Mesangial cell (primary cell): ENCODE measurements at places on chromosomes 7 and 10. TPM values are rescaled to one million over a fixed set of nuclear protein-coding genes. Genes with fewer than 3 reads are reported as not detected.

The SCART1 gene
- under 0.01 and 1.4 TPM in 2 replicates for total RNA-seq

The AGR2 gene
- 0.13 and 1.6 TPM in 2 replicates for total RNA-seq

The SUN3 gene
- 0.51 TPM in 1 of 2 replicates, not detected in the other for total RNA-seq

The FAM221A gene
- 3.3 and 5.1 TPM in 2 replicates for total RNA-seq

The FKBP6 gene
- total RNA-seq: 0.16 TPM in 1 of 2 replicates, not detected in the other

The ZC3HAV1 gene
- 25.1 and 34.9 TPM in 2 replicates for total RNA-seq

The ASB10 gene
- not detected in 2 replicates for total RNA-seq

The SLC13A4 gene
- total RNA-seq: not detected in 2 replicates

The RAB11FIP2 gene
- 5.1 and 7.7 TPM in 2 replicates for total RNA-seq

The EPO gene
- not detected in 2 replicates for total RNA-seq

The CPA1 gene
- total RNA-seq: not detected in 2 replicates

The WDFY4 gene
- not detected in 2 replicates for total RNA-seq

The EPDR1 gene
- total RNA-seq: 34.5 and 53.1 TPM in 2 replicates

The SPAM1 gene
- total RNA-seq: not detected in 2 replicates

The CALHM1 gene
- not detected in 2 replicates for total RNA-seq

The TSPAN13 gene
- total RNA-seq: 10.6 and 14.7 TPM in 2 replicates

The BMPR1A gene
- total RNA-seq: 18.9 and 20.9 TPM in 2 replicates

The MEOX2 gene
- total RNA-seq: 0.13 TPM in 1 of 2 replicates, not detected in the other

The DPP6 gene
- total RNA-seq: 0.25 TPM in 1 of 2 replicates, not detected in the other

The CALML3 gene
- not detected in 2 replicates for total RNA-seq

The PLAU gene
- 122 and 154 TPM in 2 replicates for total RNA-seq

The EXOC6 gene
- 3.7 and 4.7 TPM in 2 replicates for total RNA-seq

The CLDN4 gene
- total RNA-seq: 93.7 and 98.1 TPM in 2 replicates

The CHCHD3 gene
- total RNA-seq: 34.5 and 66.0 TPM in 2 replicates

The ADCY1 gene
- 0.51 and 1.5 TPM in 2 replicates for total RNA-seq

The SGCE gene
- total RNA-seq: 45.8 and 57.7 TPM in 2 replicates

The PTPN12 gene
- total RNA-seq: 29.4 and 37.5 TPM in 2 replicates

The NPC1L1 gene
- total RNA-seq: 0.33 and 1.1 TPM in 2 replicates

The ASZ1 gene
- total RNA-seq: not detected in 2 replicates

The PCLO gene
- 0.98 and 2.7 TPM in 2 replicates for total RNA-seq

The PTPN20 gene
- 0.76 and 1.8 TPM in 2 replicates for total RNA-seq

The ZNF282 gene
- 20.2 and 29.2 TPM in 2 replicates for total RNA-seq

The MUC12 gene
- 1.3 and 2.9 TPM in 2 replicates for total RNA-seq

The RAMP3 gene
- not detected in 2 replicates for total RNA-seq

The GPR26 gene
- total RNA-seq: not detected in 2 replicates

The DKK1 gene
- 7.2 and 13.7 TPM in 2 replicates for total RNA-seq

The GRIFIN gene
- total RNA-seq: not detected in 2 replicates

The GIMAP1 gene
- total RNA-seq: not detected in 2 replicates

The SEMA3D gene
- 0.33 and 0.51 TPM in 2 replicates for total RNA-seq

The PON3 gene
- not detected in 2 replicates for total RNA-seq

The SCIN gene
- total RNA-seq: 0.49 and 8.6 TPM in 2 replicates

The SPDYE2 gene
- total RNA-seq: not detected in 2 replicates

The AEBP1 gene
- total RNA-seq: 94.0 and 273 TPM in 2 replicates

The SVOPL gene
- 0.13 TPM in 1 of 2 replicates, not detected in the other for total RNA-seq

The VWDE gene
- 0.38 TPM in 1 of 2 replicates, not detected in the other for total RNA-seq

The EVX1 gene
- not detected in 2 replicates for total RNA-seq

The TSPAN12 gene
- 5.5 and 33.7 TPM in 2 replicates for total RNA-seq

The FAM131B gene
- total RNA-seq: 0.33 and 2.2 TPM in 2 replicates

The SFRP5 gene
- total RNA-seq: 0.16 and 3.0 TPM in 2 replicates

The OPN1SW gene
- not detected in 2 replicates for total RNA-seq

The TEX47 gene
- not detected in 2 replicates for total RNA-seq

The CTAGE15 gene
- not detected in 2 replicates for total RNA-seq

The CCZ1 gene
- total RNA-seq: 39.9 and 58.7 TPM in 2 replicates

The GRID2IP gene
- under 0.01 and 0.25 TPM in 2 replicates for total RNA-seq

The OR13A1 gene
- not detected in 2 replicates for total RNA-seq

The INA gene
- 2.7 and 2.9 TPM in 2 replicates for total RNA-seq

The OIT3 gene
- total RNA-seq: not detected in 2 replicates

The FFAR4 gene
- total RNA-seq: not detected in 2 replicates

The KLLN gene
- total RNA-seq: 0.13 and 0.49 TPM in 2 replicates
